Activated naive CD8-positive, alpha-beta T cell treated with anti-CD3 and anti-CD28 coated beads for 36 hours (primary cell): ENCODE measurements at places on chromosomes 16 and 17. TPM values are rescaled to one million over a fixed set of nuclear protein-coding genes. Genes with fewer than 3 reads are reported as not detected.
A peak's percentile ranks its signal among the peaks of the same experiment; 100 is the strongest.

Gene FMNL1
- total RNA-seq: 215 TPM

Gene AXIN2
- total RNA-seq: 1.5 TPM

Gene TEX14
- total RNA-seq: 0.10 TPM

Gene TEX19
- 0.10 TPM for total RNA-seq

- no peak for DNase-seq
These were observed 51.4 kb upstream of the MNT start for GRCh38 chr17:2452216-2452750.

DNA sequence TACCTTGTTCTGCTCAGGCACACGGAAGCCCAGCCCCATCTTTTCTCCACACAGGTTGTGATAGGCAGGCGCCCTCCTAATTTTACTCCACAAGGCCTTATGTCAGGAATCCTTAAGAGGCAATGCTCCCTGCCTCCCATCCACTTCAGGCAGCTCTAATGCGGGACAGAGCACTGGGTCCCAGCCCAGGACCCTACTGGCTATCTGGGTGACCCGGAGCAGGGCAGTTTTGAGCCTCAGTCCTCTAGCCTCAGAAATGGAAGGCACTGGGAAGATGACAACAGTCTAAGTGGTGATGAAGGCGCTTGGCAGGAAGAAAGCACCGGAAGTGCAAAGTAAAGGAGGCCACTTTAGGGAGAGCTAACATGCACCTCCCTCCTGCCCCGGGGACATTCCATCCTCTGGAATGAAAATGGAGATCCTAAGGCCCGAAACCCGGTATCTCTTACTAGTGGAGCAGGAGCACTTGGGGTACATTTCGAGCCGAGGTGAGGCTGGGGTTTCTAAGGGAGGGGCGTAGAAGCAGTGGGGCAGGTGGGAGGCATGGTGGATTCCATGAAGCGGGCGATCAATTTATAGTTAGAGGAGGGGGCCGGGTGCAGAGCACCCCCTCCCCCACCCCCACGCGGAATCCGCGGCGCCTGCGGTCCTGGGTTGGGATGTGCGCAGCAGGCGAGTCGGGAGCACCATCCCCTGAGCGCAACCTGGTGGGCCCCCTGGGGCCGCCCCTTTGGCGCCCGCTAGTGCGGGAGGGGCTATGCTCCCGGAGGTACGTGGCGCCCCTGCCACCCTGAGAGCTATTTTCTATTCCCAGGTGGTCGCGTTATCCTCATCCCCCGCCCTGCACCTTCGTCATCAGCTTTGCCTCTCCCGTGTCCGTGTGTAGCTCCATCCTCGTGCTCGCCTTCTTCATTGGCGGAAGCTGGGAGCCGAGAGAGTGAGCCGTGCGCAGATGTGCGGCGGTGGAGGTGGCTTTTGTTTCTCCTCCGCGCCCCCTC lies 4.9 kb downstream of the MT1F start:
- peak; percentile 51 for DNase-seq

DNA sequence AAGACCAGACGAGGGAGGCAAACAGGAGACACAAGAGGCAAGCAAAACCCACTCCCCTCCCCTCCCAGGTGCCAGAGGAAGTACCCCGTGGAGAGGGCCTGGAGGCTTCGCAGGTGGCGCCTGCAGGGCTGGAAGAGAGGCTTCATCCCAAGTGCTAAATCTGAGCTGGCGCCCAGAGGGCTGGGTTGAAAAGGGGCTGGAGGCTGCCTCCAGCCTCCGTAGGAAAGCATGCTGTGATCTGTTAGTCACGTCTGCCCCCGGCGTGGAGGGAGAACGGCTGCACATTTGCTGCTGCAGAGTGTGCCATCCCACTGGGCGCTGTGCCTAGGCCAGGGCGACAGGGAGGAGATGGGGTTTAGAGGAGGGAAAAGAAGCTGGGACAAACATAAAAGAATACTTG lies 16.9 kb downstream of the RPH3AL start:
- no peak for DNase-seq
